ENCODE measurements at places on chromosomes 6 and 20. TPM values are rescaled to one million over a fixed set of nuclear protein-coding genes. Genes with fewer than 3 reads are reported as not detected.

GRCh38 chr20:49666911-49667310, 46.8 kb downstream of the B4GALT5 start:
- DNase-seq, result no peak

DNA sequence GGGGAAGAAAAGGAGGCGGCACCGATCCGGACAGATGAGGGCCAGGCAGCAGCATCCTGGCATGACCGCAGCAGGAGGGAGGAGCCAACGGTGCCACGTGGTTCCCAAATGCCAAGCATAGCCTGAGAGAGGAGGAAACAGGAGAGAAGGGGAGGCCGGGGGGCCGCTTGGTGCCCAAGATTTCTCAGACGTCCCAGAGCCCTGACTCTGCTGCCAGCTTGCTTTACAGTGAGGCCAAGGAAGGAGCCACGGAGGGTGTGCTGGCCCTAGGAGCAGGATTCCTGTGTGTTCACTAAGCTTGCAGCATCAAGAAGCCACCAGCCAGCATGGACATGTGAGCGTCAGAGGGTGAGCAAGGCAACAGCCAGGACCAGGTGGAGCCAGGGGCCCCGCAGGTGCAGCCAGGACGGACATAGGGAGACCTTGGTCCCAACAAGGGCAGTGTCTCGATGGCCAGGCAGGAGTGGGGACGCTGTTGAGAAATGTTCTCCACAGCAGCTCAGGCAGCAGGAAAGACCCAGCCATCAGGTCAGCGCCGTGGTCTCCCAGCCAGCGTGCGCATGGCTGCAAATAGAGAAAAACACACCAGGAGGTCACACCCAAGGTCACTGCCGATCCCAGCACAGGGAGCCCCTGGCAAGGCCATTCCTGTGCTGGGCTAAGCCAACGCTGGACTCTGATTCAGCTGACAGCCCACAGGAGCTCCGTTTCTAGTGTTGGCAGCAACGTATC, 143.7 kb downstream of the DLL1 start:
- no peak for DNase-seq

Gene CYP24A1
- not detected for total RNA-seq

Gene CRISP2
- not detected for total RNA-seq
